ENCODE measurements at places on chromosomes 1 and 21.

GRCh38 chr1:44411861-44412260 lies 6.8 kb downstream of the RNF220 start:
- no peak overlapping the region for H3K4me3 ChIP-seq
- H3K27me3 ChIP-seq, result peaks cover 19% of the 10 kb centered on the region
- no peak for DNase-seq
- no peaks in the 10 kb centered on the region for H3K4me1 ChIP-seq
- no peak overlapping the region for H3K27ac ChIP-seq
- H3K36me3 ChIP-seq, result no peaks in the 10 kb centered on the region

DNA sequence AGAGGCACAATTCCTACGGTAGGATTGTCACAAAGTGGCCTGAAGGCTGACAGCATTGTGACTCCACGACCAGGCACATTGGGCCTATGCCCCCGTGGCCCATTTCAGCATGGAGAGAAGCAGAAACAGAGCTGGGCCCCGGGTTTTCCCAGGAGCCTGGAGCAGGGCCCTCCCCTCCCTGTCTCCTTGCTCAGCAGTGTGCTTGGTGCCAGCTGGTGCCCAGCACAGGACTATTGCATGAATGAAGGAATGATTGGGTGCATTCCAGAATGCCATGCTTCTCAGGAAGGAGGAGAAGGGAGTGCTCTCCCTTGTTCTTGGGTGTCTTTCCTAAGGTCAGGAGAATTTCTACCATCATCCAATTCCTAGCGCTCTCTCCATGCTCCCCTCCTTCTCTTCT lies 33.7 kb downstream of the IER5 start:
- no peak overlapping the region for H3K27ac ChIP-seq
- no peak overlapping the region for H3K4me3 ChIP-seq
- DNase-seq, result no peak
- no peaks in the 10 kb centered on the region for H3K27me3 ChIP-seq
- no peaks in the 10 kb centered on the region for H3K36me3 ChIP-seq

DNA sequence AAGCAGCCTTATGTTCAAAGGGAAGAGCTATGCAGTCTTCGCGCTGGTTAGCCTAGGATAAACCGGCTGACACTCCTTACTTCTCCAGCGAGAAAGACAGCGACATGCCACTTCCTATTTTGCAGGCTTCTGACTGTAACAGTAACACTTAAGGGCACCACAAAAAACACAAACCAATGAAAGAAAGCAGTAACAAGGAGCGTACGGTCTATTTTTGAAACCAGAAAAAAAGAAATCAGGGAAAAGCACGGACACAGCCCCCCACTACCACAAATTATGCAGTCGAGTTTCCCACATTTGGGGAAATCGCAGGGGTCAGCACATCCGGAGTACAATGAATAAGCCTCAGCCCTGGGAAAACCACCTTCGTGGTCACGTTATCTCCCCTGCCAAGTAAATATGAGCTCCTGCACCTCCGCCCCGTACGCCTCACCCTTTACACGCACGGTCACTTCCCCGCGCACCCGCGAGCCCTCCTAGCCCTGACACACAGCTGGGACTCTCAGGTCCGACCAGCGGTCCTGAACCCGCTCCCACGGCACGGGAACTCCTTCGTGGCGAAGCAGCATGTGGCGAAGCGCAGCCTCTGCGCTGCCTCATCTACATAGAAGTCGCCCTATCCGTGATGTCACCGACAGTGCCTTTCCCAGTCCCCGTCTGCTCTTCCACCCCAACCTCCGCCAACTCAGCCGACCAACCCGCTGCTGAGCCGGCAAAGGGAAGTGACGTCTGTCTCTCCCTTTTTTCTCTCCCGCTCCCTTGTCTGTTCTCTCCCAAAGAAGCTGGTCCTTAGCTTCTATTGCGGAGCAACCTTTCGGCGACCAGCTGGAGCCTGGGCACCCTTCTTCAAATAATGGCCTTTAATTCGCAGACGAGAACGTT lies 40.9 kb upstream of the PPIAL4F start:
- no peaks in the 10 kb centered on the region for H3K27me3 ChIP-seq
- H3K4me3 ChIP-seq, result peak overlapping the region; percentile 61
- no peaks in the 10 kb centered on the region for H3K36me3 ChIP-seq
- no peaks in the 10 kb centered on the region for H3K4me1 ChIP-seq
- H3K27ac ChIP-seq, result peak overlapping the region; percentile 98
- peak; percentile 89 for DNase-seq

DNA sequence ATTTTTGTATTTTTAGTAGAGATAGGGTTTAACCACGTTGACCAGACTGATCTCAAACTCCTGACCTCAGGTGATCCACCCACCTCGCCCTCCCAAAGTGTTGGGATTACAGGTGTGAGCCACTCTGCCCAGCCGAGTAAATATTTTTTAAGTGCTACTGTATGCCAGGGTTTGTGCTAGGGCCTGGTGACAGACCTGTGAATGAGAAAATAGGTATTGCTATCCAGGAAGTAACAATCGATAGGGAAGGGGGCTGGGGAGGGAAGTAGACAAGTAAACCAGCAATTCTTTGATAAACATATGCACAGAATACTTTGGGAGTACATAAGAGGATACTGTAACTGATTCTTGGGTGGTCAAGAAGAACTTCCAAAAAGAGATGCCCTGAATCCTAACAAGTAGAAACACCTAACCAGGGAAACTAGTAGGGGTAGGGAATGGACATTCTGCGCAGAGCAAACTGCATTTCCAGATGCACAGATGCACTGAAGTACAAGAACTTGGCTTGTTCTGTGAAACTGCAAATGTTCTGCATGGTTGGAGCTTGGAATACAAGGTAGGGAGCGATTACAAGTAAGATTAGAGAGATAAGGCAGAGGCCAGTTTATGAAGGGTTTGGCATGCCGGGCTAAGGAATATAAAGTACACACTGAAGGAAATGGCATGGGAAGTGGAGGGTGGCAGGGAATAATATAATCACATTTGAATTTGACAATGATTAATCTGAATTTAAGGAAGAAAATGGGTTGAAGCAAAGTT lies 19.0 kb upstream of the DOCK7 start:
- H3K27ac ChIP-seq, result no peak overlapping the region
- H3K36me3 ChIP-seq, result no peaks in the 10 kb centered on the region

DNA sequence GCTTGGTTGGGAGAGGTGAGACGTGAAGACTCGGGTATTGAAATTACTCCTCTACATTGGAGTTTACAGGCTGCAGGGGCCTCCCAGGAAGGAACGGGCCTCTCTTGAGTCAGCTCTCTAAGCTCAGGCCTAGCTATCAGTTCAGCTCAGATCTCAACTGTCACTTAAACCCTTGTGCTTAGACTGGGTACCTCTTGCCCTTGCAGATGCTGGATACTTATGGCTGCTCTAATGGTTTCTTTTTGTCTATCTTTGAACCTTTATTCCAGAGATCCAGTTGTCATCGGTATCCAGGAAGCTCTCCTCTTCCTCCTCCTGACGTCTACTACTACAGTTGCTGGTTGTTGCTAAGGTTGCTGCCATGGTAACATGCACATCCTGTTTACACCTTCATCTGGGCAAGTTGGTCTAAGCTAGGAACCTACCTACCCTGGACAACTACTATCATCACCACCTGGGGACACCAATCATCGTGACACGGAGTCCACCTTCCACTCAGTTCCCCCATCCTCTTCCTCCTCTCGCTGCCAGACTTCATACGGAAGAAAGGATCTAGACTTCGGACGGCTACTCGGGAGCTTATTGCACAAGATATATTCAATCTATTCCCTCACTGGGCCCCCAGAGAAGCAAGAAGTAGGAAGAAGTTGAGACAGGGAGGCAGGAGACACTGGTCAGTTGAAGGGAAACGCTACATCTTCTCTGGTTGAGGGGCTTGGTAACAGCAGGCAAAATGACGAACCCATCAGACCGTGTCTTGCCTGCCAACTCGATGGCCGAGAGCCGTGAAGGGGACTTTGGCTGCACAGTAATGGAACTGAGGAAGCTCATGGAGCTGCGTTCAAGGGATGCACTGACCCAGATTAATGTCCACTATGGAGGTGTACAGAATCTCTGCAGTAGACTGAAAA lies 56.1 kb downstream of the ATP2B4 start:
- H3K36me3 ChIP-seq, result peaks cover 4% of the 10 kb centered on the region
- H3K4me3 ChIP-seq, result no peak overlapping the region
- H3K4me1 ChIP-seq, result peaks cover 4% of the 10 kb centered on the region

GRCh38 chr1:87495147-87495546 lies 166.5 kb downstream of the LMO4 start:
- no peaks in the 10 kb centered on the region for H3K27me3 ChIP-seq
- no peak overlapping the region for H3K27ac ChIP-seq
- peak; percentile 30 for DNase-seq
- no peaks in the 10 kb centered on the region for H3K4me1 ChIP-seq
- no peak overlapping the region for H3K4me3 ChIP-seq

GRCh38 chr1:109240158-109241152 lies 8.9 kb upstream of the CELSR2 start:
- no peaks in the 10 kb centered on the region for H3K4me1 ChIP-seq
- no peaks in the 10 kb centered on the region for H3K27me3 ChIP-seq
- H3K36me3 ChIP-seq, result peaks cover 30% of the 10 kb centered on the region
- DNase-seq, result no peak

- DNase-seq, result no peak
- no peaks in the 10 kb centered on the region for H3K36me3 ChIP-seq
- H3K27me3 ChIP-seq, result no peaks in the 10 kb centered on the region
- H3K27ac ChIP-seq, result no peak overlapping the region
Measured at GRCh38 chr1:228029281-228029680, 22.5 kb downstream of the WNT3A start.

- H3K4me3 ChIP-seq, result no peak overlapping the region
- no peaks in the 10 kb centered on the region for H3K27me3 ChIP-seq
- H3K4me1 ChIP-seq, result no peaks in the 10 kb centered on the region
- no peak overlapping the region for H3K27ac ChIP-seq
- H3K36me3 ChIP-seq, result no peaks in the 10 kb centered on the region
Measured at GRCh38 chr21:26397545-26397944, 175.5 kb downstream of the CYYR1 start.

DNA sequence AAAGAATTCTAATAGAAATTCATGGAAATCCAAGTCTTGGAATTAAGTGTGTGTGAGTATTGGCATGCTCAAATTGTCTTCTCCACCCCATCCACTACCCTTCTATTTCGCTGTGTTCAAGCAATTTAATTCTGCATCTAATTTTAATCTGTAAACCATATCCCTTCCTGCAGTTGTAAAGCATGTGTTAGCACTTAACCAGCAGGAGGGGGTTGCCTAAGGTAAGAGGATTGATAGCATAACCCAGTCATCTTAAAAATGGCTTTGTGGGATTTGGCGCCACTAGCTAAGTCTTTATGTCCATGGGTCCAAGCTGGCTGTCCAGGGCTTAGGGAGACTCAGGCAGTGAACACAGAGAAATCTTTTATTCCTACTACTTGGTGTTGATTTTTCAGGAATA lies 210.3 kb downstream of the PTPRC start:
- no peak overlapping the region for H3K27ac ChIP-seq
- H3K4me3 ChIP-seq, result no peak overlapping the region
- no peak for DNase-seq
- no peaks in the 10 kb centered on the region for H3K36me3 ChIP-seq
- H3K27me3 ChIP-seq, result no peaks in the 10 kb centered on the region

DNA sequence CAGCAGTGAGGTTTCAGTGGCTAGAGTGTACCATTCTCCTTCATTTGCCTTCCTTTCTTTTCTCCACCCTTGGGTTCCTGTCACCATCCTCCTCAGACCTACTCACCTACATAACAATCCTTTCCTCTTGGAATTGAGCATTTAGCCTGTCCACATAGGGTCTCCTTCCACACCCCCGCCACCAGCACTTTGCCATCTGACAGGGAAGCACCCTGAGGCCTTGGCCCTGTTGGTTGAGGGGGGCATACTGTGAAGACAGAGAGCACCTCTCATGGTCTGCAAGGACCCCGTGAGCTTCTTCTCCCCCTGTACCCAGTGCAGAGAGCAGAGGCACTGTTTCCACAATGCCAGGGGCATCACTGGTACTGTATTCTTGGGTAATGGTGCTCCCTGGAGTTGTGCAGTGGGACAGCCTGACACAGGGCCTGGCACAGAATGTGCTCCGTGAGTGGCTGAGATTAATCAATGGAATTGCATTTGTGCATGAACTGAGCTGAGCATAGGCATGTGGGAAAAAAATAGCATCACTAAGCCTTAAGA lies 14.9 kb upstream of the SLC5A9 start:
- H3K27ac ChIP-seq, result no peak overlapping the region
- no peak for DNase-seq
- H3K4me3 ChIP-seq, result no peak overlapping the region
- no peaks in the 10 kb centered on the region for H3K27me3 ChIP-seq
- no peaks in the 10 kb centered on the region for H3K4me1 ChIP-seq
- no peaks in the 10 kb centered on the region for H3K36me3 ChIP-seq

- no peak overlapping the region for H3K27ac ChIP-seq
- no peak overlapping the region for H3K4me3 ChIP-seq
- no peak for DNase-seq
- no peaks in the 10 kb centered on the region for H3K36me3 ChIP-seq
Measured at GRCh38 chr1:202163281-202164270, 3.2 kb upstream of the PTPN7 start.

DNA sequence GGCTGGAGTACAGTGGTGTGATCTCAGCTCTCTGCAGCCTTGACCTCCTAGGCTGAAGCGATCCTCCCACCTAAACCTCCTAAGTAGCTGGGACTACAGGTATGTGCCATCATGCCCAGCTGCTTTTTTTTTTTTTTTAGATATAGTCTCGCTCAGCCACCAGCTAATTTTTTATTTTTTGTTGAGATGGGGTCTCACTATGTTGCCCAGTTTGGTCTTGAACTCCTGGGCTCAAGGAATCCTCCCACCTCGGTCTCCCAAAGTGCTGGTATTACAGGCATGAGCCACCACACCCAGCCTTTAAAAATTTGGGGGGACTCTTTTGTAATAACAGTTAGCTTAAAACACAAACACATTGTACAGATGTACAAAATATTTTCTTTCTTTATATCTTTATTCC lies 1.7 kb upstream of the SNX27 start:
- no peak for DNase-seq
- H3K4me3 ChIP-seq, result no peak overlapping the region
- no peak overlapping the region for H3K27ac ChIP-seq

GRCh38 chr1:199243423-199244061 lies 604.7 kb downstream of the PTPRC start:
- H3K36me3 ChIP-seq, result no peaks in the 10 kb centered on the region
- H3K27me3 ChIP-seq, result no peaks in the 10 kb centered on the region
- H3K4me1 ChIP-seq, result no peaks in the 10 kb centered on the region
- H3K27ac ChIP-seq, result no peak overlapping the region
- no peak overlapping the region for H3K4me3 ChIP-seq
- peak; percentile 61 for DNase-seq

DNA sequence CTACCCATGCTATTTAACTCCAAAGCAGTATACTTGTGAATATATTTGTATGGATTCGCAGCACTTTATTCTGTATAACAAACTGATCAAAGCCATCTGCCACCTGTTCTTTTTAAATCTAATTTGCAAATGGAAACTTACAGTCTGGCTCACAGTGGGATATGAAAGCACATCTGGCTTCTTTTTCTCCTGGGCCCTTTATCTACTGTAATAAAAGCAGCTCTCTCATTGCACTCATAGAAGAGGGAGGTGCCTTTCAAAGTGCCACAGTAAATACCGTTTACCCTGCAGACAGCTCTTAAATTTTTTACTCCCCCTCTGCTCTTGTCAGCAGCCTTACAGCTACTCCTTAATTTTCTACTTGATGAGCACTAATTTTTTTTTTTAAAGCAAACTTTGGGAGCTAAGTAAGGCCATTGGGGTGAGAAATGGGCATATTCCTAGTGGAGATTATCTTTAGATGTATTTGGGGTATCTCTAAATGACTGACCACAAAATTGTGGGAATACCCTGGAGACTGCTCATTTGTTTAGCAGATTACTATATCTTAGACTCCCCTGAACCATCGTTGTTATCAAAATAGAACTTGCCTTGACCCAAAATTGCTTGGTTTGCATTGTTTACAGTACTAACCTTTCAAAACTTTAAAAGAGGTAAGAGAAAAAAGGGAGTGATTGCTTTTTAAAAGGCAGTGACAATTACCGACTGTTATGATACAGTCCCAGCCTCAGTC lies 110.1 kb downstream of the VPS13D start:
- H3K27me3 ChIP-seq, result no peaks in the 10 kb centered on the region
- no peak overlapping the region for H3K27ac ChIP-seq
- peak; percentile 28 for DNase-seq
- peaks cover 38% of the 10 kb centered on the region for H3K4me1 ChIP-seq
- H3K36me3 ChIP-seq, result peaks cover 8% of the 10 kb centered on the region
- no peak overlapping the region for H3K4me3 ChIP-seq

All from SJCRH30 (cell line).